ENCODE measurements at places on chromosomes 1 and 21.

- DNase-seq = no peak
Observed at GRCh38 chr1:218536296-218536986, 191.3 kb downstream of the TGFB2 start.

DNA sequence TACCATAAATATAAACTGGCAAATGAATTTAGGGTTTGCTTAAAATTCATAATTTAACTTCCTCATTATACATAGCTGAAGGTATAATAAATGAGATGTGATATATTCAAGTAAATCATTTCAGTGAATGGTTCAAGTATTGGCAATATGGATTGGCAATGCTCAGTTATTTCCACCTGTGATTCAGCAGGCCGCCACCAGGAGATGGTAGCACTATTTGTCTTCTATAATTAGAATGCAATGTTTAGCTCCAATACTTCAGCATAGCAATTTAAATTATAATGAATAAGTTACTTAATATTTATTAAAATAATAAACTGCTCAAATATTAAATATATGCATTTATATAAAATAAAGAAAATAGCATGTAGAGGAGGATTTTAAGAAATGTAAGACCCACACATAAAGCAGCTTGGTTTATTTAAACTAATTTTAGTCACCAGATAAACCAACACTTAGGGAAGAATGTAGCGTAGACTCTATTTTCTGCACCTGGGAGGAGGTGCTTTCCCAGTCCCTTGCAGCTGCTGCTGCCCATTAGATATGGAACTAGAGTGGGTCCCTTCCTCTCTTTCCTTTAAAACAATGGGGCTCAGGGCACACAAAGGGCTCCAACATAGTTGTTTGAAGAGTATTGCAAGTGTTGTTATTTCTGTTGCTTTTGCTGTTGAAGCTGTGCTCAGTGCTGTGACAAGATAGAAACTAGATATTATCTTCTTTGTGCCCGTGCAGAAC is 62.1 kb downstream of the PLPPR4 start:
- DNase-seq = no peak

- DNase-seq = no peak
Observed at GRCh38 chr1:66552287-66552686, 18.3 kb downstream of the SGIP1 start.

GRCh38 chr1:113266788-113267187 is 123.5 kb upstream of the MAGI3 start:
- DNase-seq = no peak

GRCh38 chr1:59361766-59362165 is 64.9 kb downstream of the FGGY start:
- no peak for DNase-seq

DNA sequence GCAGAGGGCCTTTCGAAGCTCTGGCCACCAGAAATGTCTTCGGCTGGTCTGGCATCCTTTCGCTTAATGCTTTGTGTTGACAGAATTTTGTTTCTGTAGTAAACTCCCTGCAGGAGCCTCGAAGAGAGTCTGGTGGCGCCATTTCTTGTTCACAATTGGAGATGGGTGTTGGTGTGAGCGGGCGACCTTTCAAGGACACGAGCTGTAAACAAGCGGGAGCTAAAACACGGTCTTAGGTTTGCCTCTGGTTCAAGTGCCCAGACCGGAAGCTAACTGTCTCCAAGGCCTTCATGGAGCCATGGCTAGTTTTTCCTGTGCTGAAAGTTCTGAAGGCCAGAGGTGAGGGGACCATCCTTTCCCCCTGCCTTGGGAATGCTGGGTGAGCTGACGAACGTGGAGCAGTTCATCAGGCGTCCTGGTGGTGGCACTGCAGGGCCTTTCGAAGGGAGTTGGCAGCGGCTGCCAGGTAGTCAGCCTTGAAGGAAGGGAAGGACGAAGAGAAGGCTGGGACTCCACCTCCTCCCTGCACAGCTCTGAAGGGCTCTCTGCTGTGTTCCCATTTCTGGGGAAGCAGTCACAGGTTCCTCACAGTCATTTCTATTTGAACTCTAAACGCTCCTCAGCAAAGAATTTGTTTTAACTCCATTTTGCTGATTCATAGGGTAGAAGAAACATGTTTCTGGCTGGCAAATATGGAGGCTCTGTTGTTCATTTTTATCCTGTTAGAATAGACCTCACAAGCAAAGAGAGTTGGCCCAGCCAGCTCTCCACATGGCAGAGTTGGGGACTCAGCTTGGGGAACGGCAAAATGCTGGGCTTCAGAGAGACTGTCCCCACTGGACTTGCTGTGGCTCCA is 35.2 kb downstream of the URB2 start:
- peak; percentile 69 for DNase-seq

GRCh38 chr1:60895252-60895651 is 187.1 kb upstream of the NFIA start:
- DNase-seq = peak; percentile 96

DNA sequence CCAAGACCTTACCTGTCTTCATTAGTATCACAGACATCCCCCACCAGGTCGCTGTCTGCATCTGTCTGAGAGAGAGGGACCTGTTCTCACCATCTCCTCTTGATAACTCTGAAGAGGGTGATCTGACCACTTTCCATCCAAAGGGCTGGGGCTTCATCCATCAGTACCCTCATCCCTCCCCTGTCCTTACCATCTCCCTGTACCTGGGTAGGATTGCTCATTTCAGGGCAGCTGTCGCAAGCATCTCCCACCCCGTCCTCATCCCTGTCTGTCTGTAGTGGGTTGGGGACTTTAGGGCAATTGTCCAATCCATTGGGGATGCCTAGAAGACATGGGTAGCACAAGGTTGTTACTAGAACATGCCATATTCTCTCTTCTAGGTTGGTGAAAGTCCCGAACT is 7.9 kb downstream of the THBS3 start:
- no peak for DNase-seq

DNA sequence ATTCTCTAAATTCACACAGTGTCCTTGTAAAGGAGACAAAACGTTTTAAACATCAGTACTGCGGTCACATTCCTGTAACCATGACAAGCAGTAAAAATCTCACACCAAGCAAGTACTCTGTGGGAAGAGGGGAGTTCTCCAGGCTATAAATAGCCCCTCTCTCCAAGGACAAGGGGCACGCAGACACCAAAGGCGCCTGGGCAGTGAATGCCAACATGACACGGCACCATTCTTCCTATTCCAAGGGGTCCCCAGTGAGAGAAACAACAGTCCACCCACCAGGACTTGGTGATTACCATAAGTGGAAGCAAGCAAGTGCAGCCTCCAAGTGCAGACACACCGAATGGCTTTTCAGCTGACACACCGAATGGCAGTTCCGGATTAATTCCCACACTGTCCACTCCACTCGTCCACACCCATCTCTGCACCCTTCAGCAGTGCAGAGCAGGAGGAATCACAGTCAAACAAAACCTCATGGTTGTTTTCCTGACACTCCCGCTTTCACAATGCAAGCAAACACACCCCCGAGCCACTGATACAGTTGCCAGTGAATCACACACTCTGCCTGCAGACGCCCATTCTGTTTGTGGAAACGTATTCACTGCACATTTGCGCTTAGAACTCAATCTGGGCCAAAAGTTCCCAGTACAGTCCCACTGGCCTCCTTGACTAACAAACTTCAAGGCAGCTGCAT is 1.8 kb downstream of the PTTG1IP start:
- DNase-seq = no peak

DNA sequence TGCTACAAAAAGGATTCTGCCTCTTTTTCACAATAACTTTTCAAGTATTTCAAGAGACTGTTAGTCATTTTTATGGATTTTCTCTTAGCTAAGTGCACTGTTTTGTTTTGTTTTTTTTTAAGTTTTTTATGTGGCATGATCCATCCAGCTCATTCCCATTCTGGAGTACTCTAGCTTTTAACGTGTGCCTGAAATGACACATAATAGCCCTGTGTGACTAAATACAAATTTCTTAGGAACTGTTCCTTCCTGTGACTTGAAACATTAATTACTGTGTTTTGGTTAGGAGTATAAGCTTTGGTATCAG is 143.9 kb downstream of the HS2ST1 start:
- DNase-seq = no peak

DNA sequence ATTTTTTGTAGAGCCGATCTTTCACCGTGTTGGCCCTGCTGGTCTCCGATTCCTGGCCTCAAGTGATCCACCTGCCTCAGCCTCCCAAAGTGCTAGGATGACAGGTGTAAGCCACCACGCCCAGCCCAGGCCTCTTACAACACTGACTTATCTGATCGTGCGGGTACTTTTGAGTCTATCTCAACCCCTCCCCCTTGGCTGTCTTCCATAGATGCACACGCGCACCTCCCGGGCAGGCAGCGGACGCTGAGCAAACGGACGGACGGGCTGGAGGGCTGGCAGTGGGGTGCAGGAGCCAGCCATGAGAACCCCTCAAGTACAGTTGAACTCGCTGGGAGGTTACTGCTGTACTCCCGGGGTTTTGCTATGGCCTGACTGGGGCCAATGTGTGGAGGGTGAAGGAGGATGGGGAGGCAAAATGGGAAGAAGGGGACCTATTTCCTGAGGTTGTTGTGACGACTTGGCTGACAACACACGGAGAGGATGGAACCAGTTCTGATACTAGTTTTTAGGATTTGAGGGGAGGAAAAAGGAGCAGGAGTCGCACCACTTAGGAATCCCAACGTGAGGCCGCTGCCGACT is 959 bp downstream of the CD58 start:
- no peak for DNase-seq

- DNase-seq = no peak
Observed at GRCh38 chr1:159598196-159598595, 10.6 kb downstream of the APCS start.

DNA sequence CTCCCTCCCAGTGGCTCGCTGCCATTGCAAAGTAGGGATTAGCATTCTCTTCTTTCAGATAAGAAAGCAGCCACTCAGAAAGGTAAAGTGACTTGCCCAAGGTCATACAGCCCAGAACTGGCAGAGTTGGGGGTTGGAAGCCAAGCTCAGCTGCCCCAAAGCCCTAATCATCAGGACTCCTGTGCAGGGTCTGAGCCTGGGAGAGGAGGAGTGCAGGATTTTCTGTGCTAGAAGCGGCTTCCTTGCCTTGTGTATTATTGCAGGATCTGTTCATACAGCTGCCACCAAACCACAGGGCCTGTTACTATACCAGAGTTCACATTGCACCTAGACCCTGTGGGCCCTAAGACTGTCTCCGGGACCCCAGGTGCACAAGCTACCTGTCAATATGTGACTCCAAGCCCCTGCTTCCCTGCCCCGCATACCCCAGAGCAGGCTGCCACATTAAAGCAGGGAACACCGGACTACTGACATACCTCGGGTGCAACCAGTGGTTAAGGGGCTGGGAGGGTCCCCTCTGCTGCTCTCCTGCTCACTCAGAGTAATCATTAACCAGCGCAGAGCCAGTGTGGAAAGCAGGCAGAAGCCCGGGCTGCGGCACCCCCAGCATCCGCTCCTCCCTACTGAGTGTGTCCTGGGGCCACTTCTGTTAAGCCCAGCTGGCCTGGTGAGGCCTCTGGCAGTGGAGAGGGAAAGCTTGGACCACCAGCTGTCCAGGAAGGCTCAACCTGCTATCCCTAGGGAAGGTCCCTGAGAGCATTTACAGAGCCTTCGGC is 15.8 kb downstream of the HSPG2 start:
- no peak for DNase-seq

- no peak for DNase-seq
Observed at GRCh38 chr1:23425193-23425494, 596 bp upstream of the TCEA3 start.

DNA sequence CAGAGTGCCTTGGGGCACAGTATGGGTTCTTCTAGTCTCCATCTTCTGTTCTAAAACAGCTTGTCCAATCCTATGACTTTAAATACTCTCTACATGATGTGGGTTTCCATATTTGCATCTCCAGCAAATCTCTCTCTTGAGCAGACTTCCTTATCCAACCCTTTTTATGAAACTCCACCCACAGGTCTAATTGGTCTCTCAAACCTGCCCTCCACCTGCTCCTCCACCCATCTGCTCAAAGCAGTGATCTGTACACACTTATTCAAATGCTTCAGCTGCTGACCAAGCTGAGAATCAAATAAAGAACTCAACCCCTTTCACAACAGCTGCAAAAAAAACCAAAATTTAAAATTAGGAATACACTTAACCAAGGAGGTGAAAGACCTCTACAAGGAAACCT is 11.5 kb downstream of the MCOLN2 start:
- DNase-seq = no peak

- no peak for DNase-seq
Observed at GRCh38 chr1:159196543-159196942, 8.1 kb upstream of the ACKR1 start.

GRCh38 chr1:55317673-55318072 is 102.5 kb upstream of the USP24 start:
- no peak for DNase-seq

DNA sequence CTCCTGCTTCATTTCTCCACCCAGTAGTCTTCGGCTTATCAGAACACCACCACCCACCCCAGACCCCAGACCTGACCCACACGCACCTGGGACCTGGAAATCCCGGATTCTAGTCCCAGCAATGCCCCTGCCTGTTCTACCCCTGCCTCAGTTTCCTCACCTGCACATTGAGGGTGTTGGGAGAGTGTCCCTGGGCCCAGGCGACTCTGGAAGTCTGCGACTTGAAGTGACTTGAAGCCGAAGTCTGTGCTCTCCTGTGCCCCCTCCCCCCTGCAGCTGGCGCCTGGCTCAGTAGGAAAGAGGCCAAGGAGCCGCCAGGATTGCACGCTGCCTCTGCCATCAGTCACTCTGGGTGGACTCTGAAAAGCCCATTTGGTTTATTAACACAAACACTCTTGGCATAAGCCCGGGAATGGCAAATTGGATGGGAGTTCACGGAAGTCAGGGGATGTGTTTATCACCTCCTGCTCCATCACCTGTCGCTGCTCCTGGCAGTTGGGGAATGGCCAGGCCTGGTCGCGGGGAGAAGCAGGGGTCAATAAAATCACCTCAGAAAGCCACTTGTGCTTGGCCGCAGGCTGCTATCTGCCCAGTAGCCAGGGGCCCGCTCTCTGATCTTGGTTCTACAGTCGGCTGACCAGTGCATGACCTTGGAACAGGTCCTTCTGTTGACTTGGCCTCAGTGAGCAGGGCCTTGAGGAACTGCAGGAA is 132.7 kb downstream of the ACTL8 start:
- DNase-seq = no peak

DNA sequence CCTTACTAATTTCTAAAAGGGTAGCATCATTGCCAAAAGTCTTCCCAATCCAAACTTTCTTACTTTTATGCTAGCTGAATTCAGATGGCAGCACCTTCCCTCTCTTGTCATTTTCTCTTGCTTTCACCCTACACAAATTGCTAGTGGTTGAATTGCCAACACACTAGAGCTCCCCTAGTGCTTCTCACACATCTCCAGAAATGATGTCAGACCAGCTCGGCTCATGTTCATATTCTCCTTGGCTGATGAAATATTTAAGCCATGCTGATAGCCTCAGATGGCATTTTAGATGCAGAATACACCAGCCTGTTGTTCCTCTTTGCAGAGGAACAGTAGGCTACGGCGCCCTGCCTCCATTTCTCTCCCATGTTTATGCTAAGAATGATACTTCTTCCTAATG is 256.9 kb downstream of the PTBP2 start:
- no peak for DNase-seq
